ENCODE measurements at places on chromosomes 6 and 20.

- no peak for DNase-seq
These were observed 71.6 kb downstream of the BANF2 start for GRCh38 chr20:17771206-17772004.

DNA sequence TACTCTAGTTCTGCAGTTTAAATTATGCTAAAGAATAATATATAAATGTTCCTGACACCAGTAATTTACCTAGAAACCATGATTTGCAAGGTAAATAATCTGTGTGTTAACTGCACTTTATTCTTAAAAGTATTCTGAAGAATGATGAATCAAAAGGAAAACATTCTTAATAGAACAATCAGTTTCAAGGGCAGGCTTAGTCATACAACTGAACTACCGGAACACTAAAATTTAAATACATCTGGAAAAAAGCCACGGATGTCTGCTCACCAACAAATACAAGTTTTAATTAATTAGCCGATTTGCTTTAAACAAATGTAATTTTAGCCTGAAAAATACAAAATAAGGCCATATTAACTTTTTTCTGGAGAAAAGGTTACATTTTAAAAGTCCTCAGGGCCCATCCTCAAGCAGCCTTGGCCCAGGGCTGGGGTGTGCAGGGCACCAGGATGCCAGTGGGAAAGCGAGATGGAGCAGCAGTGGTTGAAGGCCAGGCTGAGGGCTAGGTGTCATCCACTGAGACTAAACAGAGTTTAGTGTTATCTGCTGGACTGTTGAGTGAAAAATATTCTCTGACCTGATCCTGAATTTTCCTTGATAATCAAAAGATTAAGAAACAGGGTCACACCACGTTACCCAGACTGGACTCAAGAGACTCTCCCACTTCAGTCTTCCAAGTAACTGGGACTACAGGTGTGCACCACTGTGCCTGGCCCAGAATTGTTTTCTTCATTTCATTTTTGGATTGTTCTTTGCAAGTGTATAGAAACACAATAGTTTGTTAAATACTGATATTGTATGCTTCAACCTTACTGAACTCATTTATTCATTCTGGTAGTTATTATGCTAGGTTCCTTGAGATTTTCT, 88.2 kb upstream of the DST start:
- peak; percentile 84 for DNase-seq

GRCh38 chr6:134983823-134984222, 33.9 kb upstream of the ALDH8A1 start:
- no peak for DNase-seq

DNA sequence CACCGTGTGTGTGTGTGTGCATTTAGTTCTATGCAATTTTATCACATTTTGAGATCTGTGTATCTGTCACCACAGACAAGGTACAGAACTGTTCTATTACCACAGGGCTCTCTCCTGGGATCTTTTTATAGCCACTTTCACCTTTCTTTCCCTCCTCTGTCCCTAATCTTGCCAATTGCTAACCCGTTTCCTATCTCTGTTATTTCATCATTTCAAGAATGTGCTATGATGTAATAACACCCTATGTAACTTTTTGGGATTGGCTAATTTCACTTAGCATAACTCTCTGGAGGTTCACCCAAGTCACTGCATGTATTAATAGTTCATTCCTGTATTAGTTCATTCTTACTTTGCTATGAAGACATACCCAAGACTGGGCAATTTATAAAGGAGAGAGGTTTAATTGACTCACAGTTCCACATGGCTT, 657.7 kb downstream of the QKI start:
- no peak for DNase-seq

DNA sequence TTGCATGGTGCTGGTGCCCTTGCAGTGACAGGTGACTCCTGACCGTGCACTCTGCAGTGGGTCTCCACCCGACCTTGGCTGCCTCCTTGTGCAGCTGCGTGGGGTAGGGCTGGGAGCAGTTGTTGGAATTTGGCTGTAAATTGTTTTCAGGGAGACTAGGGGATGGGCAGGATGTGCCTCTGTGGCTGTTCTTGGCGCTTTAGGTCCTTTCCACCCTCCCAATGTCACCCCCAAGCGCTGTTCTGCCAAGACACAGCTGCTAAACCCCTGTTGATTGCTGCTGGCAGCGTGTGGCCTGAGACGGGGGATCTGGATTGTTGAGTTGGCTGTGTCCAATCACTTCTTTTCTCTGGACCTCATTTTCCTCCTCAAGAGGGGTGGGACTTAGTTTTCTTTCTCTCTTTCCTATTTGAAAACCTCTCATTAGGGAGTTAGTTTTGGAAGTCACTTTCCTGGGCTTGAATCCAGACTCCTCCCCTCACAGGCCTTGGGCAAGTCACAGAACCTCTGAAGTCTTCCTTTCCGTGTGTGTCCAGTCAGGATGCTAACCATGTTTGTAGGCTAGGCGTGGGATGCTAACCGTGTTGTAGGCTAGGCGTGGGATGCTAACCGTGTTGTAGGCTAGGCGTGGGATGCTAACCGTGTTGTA, 8.5 kb downstream of the IGF2R start:
- peak; percentile 53 for DNase-seq

GRCh38 chr6:5157621-5158138, 72.5 kb downstream of the PPP1R3G start:
- no peak for DNase-seq

DNA sequence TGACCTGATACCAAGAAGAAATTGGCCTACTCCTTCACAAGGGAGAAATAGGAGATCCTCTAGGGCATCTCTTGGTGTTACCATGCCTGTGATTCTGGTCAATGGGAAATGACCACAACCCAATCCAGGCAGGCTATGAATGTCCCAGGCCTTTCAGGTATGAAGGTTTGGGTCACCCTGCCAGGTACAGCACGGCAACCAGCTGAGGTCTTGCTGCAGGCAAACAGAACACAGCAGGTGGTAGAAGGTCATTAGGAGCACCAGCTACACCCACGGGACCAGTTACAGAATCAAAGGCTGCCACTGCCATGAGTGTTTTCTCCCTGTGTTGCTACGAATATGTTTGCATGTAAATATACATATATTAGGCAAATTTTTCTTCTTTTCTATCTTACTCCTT, 202.3 kb downstream of the ERMARD start:
- no peak for DNase-seq

GRCh38 chr20:63409066-63409833, 48.1 kb upstream of the CHRNA4 start:
- no peak for DNase-seq

All from iris pigment epithelial cell (primary cell).